Stimulated activated CD8-positive, alpha-beta memory T cell treated with anti-CD3 and anti-CD28 coated beads, Interleukin-7, amount 100 ng/mL, for 48 hours (primary cell): ENCODE measurements at places on chromosomes 5 and 9.

DNA sequence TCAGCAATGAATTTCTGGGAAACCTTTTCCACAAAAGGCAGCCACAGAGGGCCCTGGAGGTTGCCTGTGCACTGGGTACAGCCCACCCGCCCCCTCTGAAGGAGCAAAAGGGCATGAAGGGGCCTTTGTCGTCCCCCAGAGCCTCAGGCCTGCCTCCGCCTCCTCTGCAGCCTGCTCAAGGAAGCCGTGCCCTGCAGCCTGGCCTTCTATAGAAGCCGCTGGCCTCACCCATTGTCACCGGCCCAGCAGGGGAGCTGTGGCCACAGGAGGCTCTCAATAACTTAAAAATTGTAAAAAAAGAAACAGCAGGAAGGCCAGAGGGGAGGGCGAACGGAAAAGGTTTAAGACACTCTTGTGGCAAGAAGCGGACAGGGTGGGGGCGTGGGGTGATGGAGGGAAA lies 213.3 kb downstream of the IRX2 start:
- no peak for DNase-seq

GRCh38 chr9:83199240-83199639 lies 136.3 kb upstream of the RASEF start:
- DNase-seq: no peak

DNA sequence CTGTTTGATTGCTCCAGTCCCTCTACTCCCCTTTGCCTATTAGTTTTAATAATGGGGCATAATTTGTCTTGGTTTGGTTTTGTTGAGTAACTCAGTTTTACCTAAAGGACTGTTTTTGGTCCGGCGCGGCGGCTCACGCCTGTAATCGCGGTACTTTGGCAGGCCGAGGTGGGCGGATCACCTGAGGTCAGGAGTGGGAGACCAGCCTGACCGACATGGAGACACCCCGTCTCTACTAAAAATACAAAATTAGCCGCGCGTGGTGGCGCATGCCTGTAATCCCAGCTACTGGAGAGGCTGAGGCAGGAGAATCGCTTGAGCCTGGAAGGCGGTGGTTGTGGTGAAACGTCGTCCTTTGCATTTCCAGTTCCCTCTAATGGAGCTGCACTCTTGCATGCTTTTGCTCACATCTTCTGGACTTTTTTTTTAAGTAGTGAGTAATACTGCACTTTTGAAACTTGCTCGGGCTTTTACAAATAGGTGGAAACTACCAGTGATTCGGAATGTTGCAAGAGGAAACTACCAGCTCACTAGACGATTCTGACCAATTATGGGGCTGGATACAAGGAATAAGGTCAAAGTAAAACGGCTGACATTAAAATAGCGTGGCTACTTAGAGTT lies 721 bp upstream of the MAML1 start:
- no peak for DNase-seq

- no peak for DNase-seq
These were observed 688.0 kb upstream of the SEMA6A start for GRCh38 chr5:117262572-117263131.

DNA sequence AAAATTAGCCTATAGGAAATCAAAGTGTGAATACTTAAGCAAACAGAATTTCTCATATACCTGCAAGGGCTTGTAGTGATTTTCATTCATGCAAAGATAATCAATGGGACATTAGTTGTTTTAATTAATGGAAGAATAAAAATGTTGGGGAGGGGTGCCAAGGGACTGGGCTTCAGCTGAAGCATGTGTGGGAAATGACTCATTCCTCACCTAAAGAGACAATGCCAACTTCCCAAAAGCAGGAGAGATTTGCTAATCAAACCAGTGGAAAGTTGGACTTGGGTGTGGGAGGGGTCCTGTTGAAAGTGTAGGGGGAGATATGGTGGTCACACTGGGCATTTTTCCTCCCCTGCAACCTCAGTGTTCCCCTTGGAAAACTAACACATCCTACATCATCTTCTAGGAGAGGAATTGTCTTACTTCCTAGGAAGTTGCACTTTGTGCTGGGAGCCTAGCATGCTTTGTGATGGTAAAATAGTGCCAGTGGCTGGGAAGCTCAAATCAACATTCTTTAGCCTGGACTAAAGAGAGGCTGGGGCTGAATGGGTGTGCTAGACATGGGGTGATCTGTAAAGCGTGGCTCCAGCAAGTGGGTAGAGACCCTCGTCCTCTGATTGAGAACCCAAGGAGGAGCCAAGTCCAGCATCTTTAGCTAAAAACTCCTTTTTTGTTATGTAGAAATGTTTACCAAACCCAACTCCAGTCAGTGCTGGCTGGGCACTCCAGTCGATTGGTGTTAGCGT lies 6.4 kb upstream of the LHX2 start:
- no peak for DNase-seq

GRCh38 chr5:75568202-75568601 lies 43.1 kb upstream of the ANKDD1B start:
- no peak for DNase-seq
